ENCODE measurements at places on chromosomes 11 and 22.

DNA sequence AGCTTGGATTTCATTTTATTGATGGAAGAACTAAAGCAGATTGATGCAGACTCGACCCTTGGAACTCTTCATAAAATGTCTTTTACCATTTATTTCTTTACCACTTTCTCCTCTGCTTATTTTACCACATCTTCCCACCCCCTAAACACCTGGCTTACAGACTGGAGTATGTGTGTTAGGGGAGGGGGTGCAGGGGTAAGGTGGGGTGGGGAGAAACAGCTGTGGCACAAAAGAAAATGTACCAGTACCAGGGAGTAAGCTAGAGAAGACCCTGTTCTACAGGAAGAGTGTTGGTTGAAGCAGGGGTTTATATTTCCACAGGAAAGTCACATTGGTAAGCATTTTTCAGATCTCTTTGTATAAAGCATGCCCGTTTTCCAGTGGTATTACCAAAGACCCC, 312.7 kb upstream of the MTNR1B start:
- no peak for DNase-seq

DNA sequence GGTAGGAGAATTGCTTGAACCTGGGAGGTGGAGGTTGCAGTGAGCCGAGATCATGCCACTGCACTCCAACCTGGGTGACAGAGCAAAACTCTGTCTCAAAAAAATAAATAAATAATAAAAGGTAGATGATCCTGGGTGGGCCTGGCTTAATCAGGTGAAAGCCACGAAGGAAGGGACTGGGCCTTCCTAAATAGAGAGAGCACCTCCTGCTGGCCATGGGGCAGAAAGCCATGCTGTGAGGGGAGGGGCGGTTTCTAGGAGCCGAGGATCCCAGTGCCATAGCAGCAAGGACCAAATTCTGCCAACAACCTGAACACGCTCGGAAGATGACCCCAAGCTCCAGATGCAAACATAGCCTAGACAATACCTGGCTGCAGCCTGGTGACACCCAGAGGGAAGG, 24.5 kb upstream of the DGKZ start:
- no peak for DNase-seq

- peak; percentile 76 for DNase-seq
These were observed 193.2 kb upstream of the PLET1 start for GRCh38 chr11:112453601-112454577.

- no peak for DNase-seq
These were observed 1071.4 kb downstream of the JRKL start for GRCh38 chr11:97461044-97461880.

GRCh38 chr11:85643191-85643614, 4.6 kb upstream of the TMEM126A start:
- DNase-seq: no peak

DNA sequence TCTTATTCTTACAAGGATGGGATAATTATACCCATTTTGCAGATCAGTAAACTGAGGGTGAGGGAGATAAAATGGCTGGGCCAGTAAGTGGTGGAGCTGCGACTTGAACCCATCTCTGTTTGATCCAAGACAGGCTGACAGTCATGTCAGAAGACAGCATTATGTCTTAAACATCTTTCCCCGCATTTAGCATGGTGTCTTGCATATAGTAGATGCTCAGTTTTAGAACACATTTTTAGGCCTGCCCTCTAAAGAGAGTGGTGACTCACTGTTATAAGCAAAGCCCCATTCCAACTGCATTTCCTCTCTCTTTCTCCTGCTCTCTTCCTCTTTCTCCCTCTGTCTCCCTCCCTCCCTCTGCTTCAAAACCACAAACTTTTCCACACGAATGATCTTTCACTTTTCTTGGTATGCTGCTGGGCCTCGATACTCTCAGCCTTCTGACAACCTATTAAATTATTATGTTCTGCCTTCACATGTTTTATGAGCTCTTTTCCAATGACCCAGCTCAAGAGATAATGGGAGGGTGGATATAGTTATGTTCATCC, 25.2 kb downstream of the CWC15 start:
- peak; percentile 13 for DNase-seq

Measured in hematopoietic multipotent progenitor cell treated with erythropoietin and hydrocortisone succinate and interleukin-3 and kit ligand, for 6 days (in vitro differentiated cells).